Esophagus squamous epithelium (tissue), 5 donors: ENCODE measurements at places on chromosomes 6 and 20.

DNA sequence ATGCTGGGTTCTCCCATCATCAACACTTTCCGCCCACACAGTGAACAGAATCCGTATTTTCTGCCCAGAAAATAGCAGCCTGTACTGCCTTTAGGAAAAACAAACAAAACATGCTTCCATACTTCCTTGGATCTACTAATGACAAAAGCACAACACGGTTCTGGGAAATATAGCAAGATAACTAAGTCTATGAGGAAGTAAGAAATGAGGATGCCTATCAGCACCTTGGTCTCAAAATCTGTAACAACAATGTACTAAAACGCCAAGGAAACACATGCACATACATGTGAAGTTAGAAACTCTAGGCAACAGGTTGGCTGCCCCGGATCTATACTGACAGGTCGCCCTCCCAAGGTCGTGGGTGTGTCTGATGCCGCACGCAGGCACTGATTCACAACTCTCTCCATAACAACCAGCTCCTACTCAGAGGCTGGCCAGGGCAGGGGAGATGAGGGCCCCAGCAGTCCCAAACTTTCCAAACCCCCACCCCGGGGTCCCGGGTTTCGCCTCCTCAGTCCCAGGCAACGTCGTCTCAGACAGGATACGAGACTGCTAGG lies 710 bp downstream of the BTBD9 start:
- DNase-seq = peak; percentile 12

DNA sequence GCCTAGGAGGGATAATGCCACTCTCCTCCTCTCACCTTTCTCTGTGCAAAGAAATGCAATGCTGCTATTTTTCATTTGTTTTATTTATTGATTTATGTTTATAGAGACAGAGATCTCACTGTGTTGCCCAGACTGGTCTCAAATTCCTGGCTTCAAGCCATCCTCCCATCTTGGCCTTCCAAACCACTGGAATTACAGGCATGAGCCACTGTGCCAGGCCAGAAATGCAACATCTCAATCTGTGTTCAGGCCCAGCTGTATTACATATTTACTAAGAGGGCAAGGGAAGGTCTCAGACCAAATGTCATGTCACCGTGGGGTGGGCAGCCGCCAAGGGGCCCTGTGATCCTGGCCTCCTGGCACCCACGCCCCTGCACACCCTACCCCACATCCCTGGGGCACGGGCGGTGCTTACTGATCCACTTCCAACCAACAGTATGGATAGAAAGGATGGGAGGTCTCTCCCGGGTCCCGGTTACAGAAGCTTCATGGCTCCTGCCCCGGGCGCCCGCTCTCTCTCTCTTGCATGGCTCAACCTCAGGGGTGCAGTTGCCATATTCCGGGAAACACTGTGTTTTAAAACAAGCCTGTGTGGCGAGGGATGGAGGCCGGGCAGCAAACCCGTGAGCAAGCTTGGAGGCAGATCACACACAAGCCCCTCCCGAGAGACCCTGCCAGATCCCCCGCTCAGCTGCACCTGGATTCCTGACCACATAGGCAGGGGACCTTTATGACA lies 111.8 kb downstream of the AGPAT4 start:
- DNase-seq = no peak

DNA sequence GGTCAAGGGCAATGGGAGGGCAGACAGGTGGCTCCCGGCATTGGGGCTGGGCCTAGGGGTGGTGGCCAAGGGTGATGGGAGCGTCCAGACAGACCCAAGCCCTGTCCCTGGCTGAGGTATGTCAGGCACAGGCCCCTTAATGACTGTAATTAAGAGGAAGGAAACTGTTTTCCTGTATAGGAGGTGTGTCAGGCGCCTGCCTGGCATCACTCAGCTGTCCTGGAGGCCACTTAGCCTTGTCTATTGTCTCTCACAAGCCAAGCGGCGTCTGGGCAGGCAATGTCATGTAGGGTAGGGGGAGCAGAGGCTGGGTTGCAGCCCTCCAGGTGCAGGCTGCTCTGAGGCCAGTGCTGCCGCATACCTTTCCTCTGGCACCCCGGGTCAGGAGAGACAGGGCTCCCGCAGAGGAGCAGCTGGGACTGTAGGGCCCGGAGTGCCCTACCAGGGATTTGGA lies 3.9 kb upstream of the FAM83C start:
- no peak for DNase-seq

GRCh38 chr6:83862776-83863471 lies 3.4 kb downstream of the CYB5R4 start:
- DNase-seq = no peak

DNA sequence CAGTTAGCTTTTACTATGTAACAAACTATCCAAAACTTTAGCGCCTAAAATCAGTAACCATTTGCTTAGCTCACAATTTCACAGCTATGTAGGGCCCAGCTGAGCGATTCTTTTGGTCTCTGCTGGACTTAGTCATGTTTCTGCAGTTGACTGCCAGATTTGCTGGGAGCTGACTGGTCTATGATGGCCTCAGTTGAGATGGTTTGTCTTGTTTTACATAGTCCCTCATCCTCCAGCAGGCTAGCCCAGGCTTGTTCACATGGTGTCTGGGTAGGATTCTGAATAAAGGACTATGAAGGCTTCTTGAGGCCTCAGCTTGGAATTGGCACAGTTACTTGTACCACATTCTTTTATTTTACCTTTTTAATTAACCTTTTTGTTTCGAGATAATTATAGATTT lies 247.8 kb upstream of the CHD6 start:
- no peak for DNase-seq

GRCh38 chr6:157283900-157284737 lies 39.2 kb downstream of the TMEM242 start:
- no peak for DNase-seq

- no peak for DNase-seq
Observed at GRCh38 chr6:29864037-29864810, 36.6 kb downstream of the HLA-G start.

- no peak for DNase-seq
Observed at GRCh38 chr6:4374216-4374615, 238.8 kb upstream of the ECI2 start.

DNA sequence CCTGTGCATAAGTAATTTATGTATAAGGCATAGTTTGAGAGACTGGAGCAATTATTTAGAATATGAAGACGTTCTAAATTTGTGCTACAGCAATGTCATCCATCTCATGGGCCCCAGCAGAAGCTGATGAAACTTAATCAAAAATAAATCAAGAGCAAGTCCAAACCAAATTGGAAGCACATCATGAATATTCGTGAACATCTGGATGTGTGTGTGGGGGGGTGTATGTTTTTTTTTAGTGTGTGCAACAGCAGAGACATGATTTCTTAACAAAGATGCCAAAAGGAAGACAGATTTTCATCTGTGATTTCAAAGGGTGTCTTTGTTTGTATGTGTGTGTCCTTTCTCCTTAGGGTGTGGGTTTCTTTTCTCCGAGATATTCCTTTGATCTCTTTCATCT lies 58.9 kb downstream of the SASH1 start:
- DNase-seq = no peak

DNA sequence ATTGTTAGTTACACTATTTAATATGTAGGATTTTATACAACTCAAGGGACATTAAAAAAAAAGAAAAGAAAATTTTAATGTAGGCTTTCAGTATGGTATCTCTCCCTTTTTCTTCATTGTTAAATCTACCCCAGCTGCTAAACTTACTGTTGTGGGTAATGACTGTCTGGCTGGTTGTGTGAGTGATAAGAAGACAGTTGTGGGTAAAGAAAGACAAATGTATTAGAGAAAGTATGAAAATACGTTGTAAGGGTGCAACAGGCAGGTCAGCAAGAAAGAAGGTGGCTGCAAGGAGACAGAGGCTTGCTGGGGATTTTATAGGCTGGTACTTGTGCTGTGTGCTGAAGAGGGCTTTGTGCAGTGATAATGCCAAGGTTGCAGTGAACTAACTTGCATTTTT lies 91.4 kb upstream of the FOXO3 start:
- DNase-seq = no peak

- DNase-seq = no peak
Observed at GRCh38 chr6:113292646-113293422, 564.3 kb upstream of the MARCKS start.

GRCh38 chr20:12072954-12073264 lies 155.2 kb downstream of the BTBD3 start:
- DNase-seq = no peak

- no peak for DNase-seq
Observed at GRCh38 chr6:40343877-40344565, 243.1 kb downstream of the LRFN2 start.

GRCh38 chr20:689348-689747 lies 13.7 kb upstream of the SCRT2 start:
- no peak for DNase-seq

DNA sequence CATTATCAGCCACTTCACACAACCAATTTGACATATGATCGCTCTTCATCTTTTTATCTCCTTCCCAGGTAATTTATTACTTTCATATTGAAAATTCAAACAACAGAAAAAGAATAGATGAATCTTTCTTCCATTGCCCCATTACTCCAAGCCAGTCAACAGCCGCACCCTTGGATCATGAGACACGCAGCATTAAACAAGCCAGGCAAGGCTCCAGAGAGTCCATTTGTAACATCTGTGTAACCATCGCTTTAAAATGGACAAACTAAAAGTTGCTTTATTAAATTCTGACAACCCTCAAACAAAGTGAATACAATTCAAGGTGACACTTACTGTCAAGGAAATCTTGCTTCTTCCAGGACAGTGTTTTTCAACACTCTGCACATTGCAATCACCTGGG lies 200.3 kb downstream of the EPM2A start:
- no peak for DNase-seq

DNA sequence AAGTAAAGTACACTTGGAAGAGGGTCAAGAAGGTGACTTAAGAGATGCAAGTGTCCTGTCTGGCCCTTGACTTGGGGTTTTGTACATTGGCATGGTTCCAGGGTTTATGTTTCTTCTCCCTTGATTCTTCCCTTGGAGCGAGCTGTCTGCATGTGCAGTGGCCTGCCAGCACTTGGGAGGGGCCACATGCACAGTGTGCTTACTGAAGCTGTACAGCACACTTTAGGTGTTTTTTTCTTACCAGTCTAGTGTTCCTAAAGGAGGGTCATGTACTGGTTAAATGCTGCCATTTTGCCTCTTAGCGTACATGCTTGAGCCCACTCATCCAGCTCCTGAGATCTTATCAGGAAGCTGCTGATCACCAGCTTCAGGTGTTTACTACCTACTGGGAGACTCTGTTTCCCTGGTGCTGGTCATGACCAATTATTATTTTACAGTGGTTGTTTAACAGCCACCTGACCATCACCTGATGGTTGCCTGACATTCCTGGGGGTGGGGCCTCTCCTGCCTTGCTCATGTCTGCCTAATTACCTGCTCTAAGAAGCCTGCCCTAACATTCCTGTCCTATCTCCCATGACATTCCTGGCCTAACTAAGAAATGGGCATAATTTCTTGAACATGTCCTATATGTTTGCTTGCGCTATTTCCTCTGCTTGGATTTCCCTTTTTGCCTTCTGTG lies 182.9 kb downstream of the MCHR2 start:
- DNase-seq = no peak

DNA sequence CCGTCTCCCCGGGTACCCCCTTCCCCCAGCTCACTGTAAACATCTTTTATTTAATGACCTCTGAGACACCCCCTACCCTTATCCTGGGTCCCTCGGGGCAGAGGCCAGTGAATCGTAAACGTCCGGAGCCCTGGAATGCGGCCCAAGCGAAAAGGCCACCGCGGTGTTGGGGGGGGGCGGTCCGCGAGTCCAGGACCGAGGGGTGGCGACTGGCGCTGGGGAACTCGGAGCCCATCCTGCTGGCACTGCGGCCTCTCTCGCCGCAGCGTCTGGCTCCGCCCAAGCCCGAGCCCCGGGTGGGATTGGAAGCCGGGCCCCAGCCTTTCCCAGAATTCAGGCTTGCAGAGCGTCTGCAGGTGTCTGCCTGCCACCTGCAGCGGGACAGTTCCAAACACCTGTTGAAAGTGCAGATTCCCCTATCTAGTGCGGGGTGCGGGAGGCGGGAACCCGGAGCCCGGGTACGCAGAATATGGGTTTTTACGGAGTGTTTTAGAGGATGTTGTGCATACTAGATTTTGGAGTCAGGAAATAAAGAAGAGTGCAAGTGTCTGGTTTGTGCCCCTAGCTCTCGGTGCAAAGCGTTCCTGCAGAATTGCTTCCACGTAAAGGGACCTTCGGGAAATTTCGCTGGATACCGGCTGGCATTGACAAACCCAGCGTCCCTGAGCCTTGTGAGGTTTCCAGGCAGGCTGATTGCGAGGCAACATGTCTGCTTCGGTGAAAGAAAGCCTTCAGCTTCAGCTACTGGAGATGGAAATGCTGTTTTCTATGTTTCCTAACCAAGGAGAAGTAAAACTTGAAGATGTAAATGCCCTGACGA lies 800 bp downstream of the RWDD2A start:
- no peak for DNase-seq

- no peak for DNase-seq
Observed at GRCh38 chr6:126380072-126380583, 40.2 kb downstream of the CENPW start.
